ENCODE measurements at places on chromosomes 6 and 20. TPM values are rescaled to one million over a fixed set of nuclear protein-coding genes. Genes with fewer than 3 reads are reported as not detected.

GRCh38 chr6:319177-320131 lies 27.2 kb downstream of the DUSP22 start:
- H3K27me3 ChIP-seq = no peaks in the 10 kb centered on the region
- H3K36me3 ChIP-seq = no peaks in the 10 kb centered on the region
- H3K4me1 ChIP-seq = peaks cover 48% of the 10 kb centered on the region
- no peak for DNase-seq

- H3K4me1 ChIP-seq = peaks cover 19% of the 10 kb centered on the region
- peaks cover 99% of the 10 kb centered on the region for H3K36me3 ChIP-seq
- H3K27ac ChIP-seq = peak overlapping the region; percentile 69
- H3K4me3 ChIP-seq = no peak overlapping the region
Observed at GRCh38 chr20:13800728-13801134, 15.9 kb downstream of the NDUFAF5 start.

PERP gene
- 64.6 TPM for total RNA-seq

GRCh38 chr6:46284475-46284874 lies 113.7 kb upstream of the ENPP5 start:
- no peak overlapping the region for H3K27ac ChIP-seq
- no peak for DNase-seq
- H3K36me3 ChIP-seq = no peaks in the 10 kb centered on the region
- H3K27me3 ChIP-seq = no peaks in the 10 kb centered on the region
- H3K4me1 ChIP-seq = peaks cover 21% of the 10 kb centered on the region

DNA sequence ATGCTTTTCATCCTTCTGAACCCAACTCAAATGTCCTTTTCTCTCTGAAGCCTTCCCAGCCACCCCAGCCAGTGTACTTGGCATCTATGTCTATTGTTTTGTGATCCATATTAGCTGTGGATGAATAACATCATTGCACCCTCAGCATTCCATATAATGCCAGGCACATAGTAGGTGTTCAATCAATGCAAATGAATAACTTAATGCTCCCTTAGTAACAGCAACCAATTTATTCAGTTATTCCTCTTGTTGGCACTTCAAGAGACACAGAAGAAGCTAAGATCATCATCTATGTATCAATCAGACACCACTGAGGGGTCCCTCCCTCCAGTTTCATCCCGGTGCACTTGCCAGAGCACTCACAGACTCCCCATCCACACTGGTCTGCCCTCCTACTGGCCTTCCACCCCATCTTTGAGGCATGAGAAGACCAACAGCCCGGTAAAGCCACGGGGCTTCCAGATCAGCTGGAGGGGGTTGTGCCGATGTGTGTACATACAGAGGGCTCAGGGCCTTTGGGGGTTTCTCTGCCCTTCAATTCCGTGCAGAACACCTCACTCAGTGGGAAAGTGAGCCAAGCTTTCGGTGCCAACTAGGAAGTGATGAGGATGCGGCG lies 2.4 kb upstream of the TAF8 start:
- H3K36me3 ChIP-seq = no peaks in the 10 kb centered on the region
- peak overlapping the region; percentile 72 for H3K4me3 ChIP-seq
- peak overlapping the region; percentile 81 for H3K27ac ChIP-seq
- peaks cover 60% of the 10 kb centered on the region for H3K4me1 ChIP-seq

GRCh38 chr6:110103260-110103659 lies 76.2 kb downstream of the WASF1 start:
- H3K4me1 ChIP-seq = no peaks in the 10 kb centered on the region
- H3K27me3 ChIP-seq = no peaks in the 10 kb centered on the region
- no peaks in the 10 kb centered on the region for H3K36me3 ChIP-seq
- no peak for DNase-seq
- H3K27ac ChIP-seq = no peak overlapping the region

DNA sequence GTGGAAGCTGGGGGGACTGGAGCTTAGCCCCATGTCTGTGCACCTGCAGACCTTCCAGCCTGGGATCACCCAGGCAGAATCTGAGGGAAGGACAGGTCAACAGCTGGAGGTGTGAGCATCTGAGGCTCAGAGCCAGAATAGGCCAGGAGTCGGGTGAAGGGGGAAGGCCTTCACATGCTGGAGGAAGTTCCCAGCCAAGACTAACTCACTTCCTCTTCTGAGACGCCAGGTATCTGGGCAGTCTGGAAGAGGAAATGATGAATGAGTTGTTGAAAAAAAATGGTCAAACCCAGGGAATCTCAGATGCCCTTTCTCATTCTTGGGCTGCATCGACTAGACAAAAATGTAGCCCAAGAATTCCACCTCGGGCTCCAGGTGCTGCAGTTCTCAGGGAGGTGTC lies 73.6 kb upstream of the TIAM2 start:
- H3K27me3 ChIP-seq = no peaks in the 10 kb centered on the region
- H3K36me3 ChIP-seq = no peaks in the 10 kb centered on the region
- DNase-seq = no peak
- no peak overlapping the region for H3K27ac ChIP-seq
- no peak overlapping the region for H3K4me3 ChIP-seq

DNA sequence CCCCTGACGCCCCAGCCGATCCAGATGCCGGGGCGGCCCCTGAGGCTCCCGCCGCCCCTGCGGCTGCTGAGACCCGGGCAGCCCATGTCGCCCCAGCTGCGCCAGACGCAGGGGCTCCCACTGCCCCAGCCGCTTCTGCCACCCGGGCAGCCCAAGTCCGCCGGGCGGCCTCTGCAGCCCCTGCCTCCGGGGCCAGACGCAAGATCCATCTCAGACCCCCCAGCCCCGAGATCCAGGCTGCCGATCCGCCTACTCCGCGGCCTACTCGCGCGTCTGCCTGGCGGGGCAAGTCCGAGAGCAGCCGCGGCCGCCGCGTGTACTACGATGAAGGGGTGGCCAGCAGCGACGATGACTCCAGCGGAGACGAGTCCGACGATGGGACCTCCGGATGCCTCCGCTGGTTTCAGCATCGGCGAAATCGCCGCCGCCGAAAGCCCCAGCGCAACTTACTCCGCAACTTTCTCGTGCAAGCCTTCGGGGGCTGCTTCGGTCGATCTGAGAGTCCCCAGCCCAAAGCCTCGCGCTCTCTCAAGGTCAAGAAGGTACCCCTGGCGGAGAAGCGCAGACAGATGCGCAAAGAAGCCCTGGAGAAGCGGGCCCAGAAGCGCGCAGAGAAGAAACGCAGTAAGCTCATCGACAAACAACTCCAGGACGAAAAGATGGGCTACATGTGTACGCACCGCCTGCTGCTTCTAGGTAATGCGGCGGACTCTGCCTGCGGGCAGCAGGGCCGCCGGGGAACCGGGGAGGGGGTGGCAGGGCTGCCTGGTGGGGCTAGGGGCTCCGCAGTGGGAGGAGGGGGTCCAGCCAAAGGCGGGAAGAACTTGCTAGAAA lies 2.3 kb downstream of the GNAS start:
- DNase-seq = no peak
- H3K27me3 ChIP-seq = peaks cover 4% of the 10 kb centered on the region
- no peak overlapping the region for H3K4me3 ChIP-seq
- H3K36me3 ChIP-seq = no peaks in the 10 kb centered on the region
- H3K27ac ChIP-seq = no peak overlapping the region
- peaks cover 32% of the 10 kb centered on the region for H3K4me1 ChIP-seq

- H3K27ac ChIP-seq = no peak overlapping the region
- H3K4me1 ChIP-seq = no peaks in the 10 kb centered on the region
- H3K4me3 ChIP-seq = no peak overlapping the region
- no peaks in the 10 kb centered on the region for H3K27me3 ChIP-seq
Observed at GRCh38 chr20:55667955-55668354, 337.4 kb downstream of the CBLN4 start.

DNA sequence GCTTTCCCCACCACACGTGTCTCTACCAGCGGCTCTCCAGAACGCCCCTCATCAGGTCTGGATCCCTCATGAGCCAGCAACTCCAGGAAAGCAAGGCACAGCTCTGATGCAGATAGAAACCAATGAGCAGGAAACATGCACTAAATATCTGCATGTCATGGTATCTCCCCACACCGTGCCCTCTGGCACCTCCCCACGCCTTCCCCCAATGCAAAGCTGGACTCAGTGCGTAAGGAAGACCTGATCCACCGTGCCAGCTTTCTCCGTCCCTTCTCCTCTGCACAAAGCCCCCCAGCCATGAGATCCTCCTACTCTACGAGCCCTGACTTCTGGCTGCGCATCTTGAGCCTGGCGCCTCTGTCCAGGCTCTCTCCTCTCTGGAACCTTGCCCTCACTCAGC lies 9.4 kb downstream of the PDE10A start:
- no peaks in the 10 kb centered on the region for H3K27me3 ChIP-seq
- no peak for DNase-seq
- H3K27ac ChIP-seq = no peak overlapping the region
- H3K36me3 ChIP-seq = no peaks in the 10 kb centered on the region
- H3K4me3 ChIP-seq = no peak overlapping the region

- H3K4me1 ChIP-seq = no peaks in the 10 kb centered on the region
- H3K27ac ChIP-seq = no peak overlapping the region
- peaks cover 42% of the 10 kb centered on the region for H3K36me3 ChIP-seq
Observed at GRCh38 chr6:104753251-104753650, 106.5 kb downstream of the HACE1 start.

DNA sequence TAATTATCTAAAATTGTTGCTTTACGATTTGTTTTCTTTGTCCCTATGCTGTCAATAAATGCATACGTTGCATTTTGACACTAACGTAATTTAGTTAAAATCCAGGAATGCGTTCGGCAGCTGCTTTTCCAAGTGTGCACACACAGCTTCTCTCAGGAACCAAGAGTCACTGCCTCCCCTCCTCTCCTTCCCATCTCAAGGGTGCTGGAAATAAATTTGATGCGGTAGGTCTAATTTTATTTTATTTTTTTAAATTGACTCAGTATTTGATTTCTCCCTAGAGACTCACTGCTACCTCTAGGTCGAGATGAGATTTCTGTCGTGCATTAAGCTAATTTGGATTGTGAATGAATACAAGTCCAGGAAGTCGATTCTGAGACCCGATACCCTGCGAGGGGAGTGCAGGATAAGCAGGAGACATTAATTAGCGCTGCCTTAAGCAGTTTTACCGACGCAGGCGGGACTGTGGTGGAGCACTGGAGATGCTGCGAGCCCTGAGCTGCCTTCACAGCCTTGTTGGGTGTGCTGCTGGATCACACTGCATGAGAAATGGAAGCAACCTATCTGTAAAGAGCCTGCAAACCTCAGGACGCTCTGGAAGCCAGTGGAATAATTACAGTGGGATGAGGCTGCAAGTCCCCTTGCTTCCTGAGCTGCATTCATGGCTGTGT lies 381.2 kb downstream of the C6orf118 start:
- H3K27ac ChIP-seq = no peak overlapping the region
- H3K27me3 ChIP-seq = no peaks in the 10 kb centered on the region
- no peak overlapping the region for H3K4me3 ChIP-seq
- H3K4me1 ChIP-seq = peaks cover 10% of the 10 kb centered on the region

- no peaks in the 10 kb centered on the region for H3K4me1 ChIP-seq
- H3K27me3 ChIP-seq = peaks cover 8% of the 10 kb centered on the region
- no peaks in the 10 kb centered on the region for H3K36me3 ChIP-seq
- H3K27ac ChIP-seq = no peak overlapping the region
- DNase-seq = peak; percentile 63
Observed at GRCh38 chr20:63442100-63442493, 30.4 kb downstream of the KCNQ2 start.

EYA2 gene
- total RNA-seq = 0.60 TPM

DNA sequence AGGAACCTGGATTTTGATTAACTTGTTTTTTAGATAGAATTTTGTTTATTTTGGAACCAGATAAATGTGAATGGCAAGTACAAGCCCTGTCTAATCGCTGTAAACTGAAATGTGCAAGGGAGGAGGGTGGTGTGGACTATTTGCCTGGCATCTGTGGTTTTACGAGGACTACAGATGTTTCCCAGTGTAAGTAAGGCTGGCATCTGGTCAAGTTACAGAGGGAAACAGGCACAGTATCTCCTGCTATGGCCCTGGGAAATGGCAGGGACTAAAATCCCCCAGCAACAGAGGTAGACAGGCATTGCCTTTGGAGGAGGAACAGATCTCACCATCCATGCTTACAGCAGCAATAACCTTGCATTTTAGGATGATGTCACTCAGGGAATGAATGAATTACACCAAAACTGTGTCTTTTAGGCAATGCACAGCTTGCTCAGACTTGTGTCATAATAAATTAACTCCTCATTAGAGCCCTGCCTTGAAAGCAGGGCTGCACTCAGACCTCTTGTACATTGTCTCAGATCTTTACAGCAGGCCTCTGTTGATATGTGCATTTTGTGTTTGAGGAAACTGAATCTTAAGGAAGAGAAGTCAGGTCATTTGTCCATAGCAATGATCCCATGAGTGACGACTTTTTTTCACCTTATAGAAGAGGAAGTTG lies 96.2 kb downstream of the TCP11 start:
- H3K4me3 ChIP-seq = no peak overlapping the region
- H3K27ac ChIP-seq = peak overlapping the region; percentile 93
- H3K4me1 ChIP-seq = peaks cover 100% of the 10 kb centered on the region
- H3K27me3 ChIP-seq = no peaks in the 10 kb centered on the region

C6orf132 gene
- total RNA-seq = 1.7 TPM

GRCh38 chr6:88301256-88301655 lies 135.1 kb upstream of the CNR1 start:
- H3K4me3 ChIP-seq = no peak overlapping the region
- no peaks in the 10 kb centered on the region for H3K27me3 ChIP-seq
- no peak overlapping the region for H3K27ac ChIP-seq
- DNase-seq = no peak

DNA sequence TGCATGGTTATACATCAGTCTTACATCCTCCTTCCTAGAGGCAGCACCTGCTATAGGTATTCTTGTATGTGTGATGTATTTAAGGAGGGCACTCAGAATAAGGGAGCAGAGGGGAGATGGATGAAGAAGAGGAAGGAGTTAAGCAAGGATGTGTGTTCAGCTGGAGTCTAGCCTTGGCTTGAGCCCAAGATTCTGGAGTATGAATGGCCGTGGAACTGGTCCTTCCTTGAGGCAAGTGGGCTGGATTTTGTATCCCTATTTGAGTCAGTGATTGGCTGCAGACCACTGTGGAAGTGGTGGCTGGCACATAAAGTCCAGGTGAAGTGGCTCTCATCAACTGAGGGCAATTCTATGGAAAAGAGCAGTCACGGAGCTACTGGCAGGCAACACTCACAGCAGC lies 112.0 kb upstream of the RNF24 start:
- no peaks in the 10 kb centered on the region for H3K36me3 ChIP-seq
- H3K4me3 ChIP-seq = no peak overlapping the region
- no peak overlapping the region for H3K27ac ChIP-seq
- no peaks in the 10 kb centered on the region for H3K27me3 ChIP-seq
- H3K4me1 ChIP-seq = no peaks in the 10 kb centered on the region

DNA sequence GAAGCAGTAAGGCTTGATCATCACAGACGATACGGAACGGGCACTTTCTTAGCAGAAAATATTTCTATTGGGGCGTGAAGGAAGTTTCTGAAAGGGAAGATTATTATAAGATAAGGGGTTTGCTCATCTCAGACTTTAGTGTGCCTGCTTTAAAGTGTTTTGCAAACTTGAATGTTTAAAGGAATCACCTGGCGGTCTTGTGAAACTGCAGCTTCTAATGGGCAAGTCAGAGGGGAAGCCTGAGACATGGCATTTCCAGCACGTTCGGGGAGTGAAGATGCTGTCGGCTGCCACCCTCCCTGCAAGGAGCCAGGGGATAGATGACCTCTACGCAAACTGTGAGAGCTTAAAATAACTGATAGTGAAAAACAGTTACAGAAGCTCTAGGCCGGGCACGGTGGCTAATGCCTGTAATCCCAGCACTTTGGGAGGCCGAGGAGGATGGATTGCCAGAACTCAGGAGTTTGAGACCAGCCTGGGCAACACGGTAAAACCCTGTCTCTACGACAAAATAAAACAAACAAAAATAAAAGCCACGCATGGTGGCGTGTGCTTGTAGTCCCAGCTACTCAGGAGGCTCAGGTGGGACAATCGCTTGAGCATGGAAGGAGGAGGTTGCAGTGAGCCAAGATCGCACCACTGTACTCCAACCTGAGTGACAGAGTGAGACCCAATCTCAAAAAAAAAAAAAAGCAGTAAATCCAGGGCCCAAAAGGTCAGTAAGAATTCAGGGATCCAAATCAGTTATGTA lies 2.3 kb upstream of the KIF16B start:
- no peak for DNase-seq
- peak overlapping the region; percentile 72 for H3K27ac ChIP-seq
- H3K27me3 ChIP-seq = no peaks in the 10 kb centered on the region
- H3K36me3 ChIP-seq = no peaks in the 10 kb centered on the region
- H3K4me3 ChIP-seq = peak overlapping the region; percentile 49
